ENCODE measurements at places on chromosomes 11 and 22. TPM values are rescaled to one million over a fixed set of nuclear protein-coding genes. Genes with fewer than 3 reads are reported as not detected.
A peak's percentile ranks its signal among the peaks of the same experiment; 100 is the strongest.

- H3K4me3 ChIP-seq, result no peak overlapping the region
- no peak overlapping the region for H3K27ac ChIP-seq
- no peaks in the 10 kb centered on the region for H3K4me1 ChIP-seq
- H3K27me3 ChIP-seq, result no peaks in the 10 kb centered on the region
These were observed 267.2 kb upstream of the MTNR1B start for GRCh38 chr11:92702037-92702804.

DNA sequence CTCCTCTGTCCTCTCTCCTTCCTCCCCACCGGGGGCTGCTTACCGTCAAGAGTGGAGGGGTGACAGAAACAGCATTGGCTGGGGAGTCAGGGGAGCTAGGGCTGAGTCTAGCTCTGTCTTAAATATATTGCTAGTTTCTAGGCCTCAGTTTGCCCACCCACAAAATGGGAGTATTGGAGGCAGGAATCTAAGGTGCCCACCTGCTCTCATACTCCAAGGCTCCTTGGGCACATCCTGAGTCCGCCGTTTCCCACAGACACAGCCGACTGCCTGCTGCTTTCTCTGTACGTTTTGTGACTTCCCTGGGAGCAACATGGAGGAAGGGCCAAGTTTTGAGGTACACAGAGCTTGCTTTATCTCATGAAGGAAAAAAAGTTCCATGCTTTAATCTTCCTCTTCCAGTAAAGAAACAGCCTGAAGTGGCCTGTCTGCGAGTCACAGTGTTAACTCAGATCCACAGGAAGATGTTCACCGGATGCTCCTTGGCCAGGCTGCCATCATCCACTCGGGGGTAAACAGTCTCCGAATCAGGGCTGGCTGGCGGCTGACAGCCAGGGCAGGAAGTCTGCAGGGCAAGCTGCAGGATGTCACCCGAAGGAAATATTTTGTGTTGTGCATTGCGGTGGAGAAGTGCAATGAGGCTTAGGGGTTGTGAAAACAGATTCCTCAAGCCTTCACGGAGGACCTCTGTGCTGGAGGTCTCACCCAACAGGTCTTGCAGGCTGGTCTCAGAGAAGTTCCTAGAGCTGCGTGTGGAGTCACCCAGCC is 11.0 kb upstream of the CERK start:
- H3K4me3 ChIP-seq, result peak overlapping the region; percentile 54
- peak; percentile 61 for DNase-seq
- H3K27me3 ChIP-seq, result no peaks in the 10 kb centered on the region
- no peaks in the 10 kb centered on the region for H3K36me3 ChIP-seq

- peaks cover 34% of the 10 kb centered on the region for H3K36me3 ChIP-seq
- peak overlapping the region; percentile 75 for H3K27ac ChIP-seq
- peaks cover 9% of the 10 kb centered on the region for H3K4me1 ChIP-seq
- DNase-seq, result no peak
- H3K27me3 ChIP-seq, result no peaks in the 10 kb centered on the region
- H3K4me3 ChIP-seq, result no peak overlapping the region
These were observed 8.6 kb downstream of the SIGIRR start for GRCh38 chr11:405954-406795.

The ABTB2 gene
- 0.24 TPM for total RNA-seq

Data from naive thymus-derived CD4-positive, alpha-beta T cell (primary cell).